Activated B cell treated with CpG ODN at 0.5 μM for 24 hours (primary cell): ENCODE measurements at places on chromosomes 3 and 15.

GRCh38 chr3:46574881-46575576 is 8.9 kb upstream of the LRRC2 start:
- peaks cover 2% of the 10 kb centered on the region for H3K4me1 ChIP-seq
- no peak overlapping the region for H3K4me3 ChIP-seq
- no peak overlapping the region for H3K27ac ChIP-seq

DNA sequence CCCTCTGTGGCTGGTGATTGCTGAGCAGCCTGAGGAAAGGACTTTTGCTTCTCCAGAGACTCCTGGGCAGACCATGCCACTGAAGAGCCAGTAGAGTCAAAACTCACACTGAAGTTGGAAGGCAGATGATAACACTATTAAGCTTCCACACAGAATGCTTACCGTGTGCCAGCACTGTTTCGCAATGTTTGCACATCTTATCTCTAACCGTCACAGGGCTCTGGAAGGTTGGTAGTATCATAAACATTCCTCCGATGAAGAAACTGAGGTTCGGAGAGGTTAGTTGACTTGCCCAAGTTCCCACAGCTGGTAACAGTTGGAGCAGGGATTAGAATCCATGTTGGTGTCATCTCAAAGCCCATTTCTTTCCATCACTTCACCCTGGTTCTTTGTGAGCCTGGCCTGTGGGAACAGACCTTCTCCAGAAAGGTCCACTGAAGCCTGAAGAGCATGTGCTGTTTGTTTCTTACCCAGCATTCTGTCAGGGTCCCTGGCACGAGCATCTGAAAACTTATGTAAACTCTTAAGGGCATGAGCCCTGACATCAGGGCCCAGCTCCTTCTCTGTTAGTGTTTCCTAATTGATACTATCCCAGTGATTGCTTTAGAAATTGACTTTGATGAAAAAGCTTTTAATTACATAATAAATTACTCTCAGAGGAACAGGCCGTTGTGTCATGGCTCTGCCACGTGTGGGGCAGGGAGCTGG is 77.0 kb upstream of the PRR23C start:
- H3K27ac ChIP-seq, result no peak overlapping the region
- no peaks in the 10 kb centered on the region for H3K36me3 ChIP-seq
- DNase-seq, result no peak
- H3K4me1 ChIP-seq, result no peaks in the 10 kb centered on the region
- no peak overlapping the region for H3K4me3 ChIP-seq

DNA sequence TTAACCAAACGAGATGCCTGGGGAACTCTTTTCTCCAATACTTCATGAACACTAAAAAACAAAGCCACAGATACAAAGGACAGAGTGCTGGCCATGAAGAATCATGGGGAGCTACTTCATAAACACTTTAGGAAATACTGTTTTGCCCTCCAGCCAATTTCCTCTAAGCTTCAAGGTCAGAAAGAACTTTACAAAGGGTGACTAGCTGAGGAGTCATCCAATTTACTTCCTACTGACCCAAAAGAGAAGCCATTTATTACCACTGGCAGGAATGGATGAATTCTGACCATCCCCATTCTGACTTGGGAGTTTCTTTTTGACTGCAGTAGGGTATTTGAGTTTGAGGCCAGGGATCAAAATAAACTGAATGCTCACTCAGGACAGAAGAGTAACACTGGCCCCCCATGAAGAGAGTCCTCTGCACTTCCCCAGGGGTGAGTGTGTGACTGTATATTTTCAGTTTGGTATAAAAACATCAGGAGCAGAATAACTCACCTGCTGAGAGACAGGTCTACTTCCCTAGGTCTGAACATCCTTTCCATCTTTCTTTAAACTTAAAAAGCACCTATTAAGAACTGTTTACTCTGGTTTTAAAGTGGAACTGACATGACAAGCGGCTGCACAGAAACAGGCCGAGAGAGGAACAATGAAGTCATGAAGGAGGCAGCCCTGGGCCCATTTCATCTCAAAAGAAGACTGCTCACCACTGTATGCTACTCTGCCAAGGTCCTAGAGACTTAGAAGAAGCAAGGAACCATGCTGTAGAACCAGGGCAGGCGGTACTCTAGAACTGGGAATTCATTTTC is 203.6 kb downstream of the TNIK start:
- no peak for DNase-seq
- H3K36me3 ChIP-seq, result no peaks in the 10 kb centered on the region
- H3K4me3 ChIP-seq, result no peak overlapping the region

GRCh38 chr3:152818027-152818426 is 16.9 kb upstream of the P2RY1 start:
- peaks cover 3% of the 10 kb centered on the region for H3K27me3 ChIP-seq
- H3K27ac ChIP-seq, result no peak overlapping the region
- H3K4me1 ChIP-seq, result no peaks in the 10 kb centered on the region
- no peaks in the 10 kb centered on the region for H3K36me3 ChIP-seq

GRCh38 chr3:117238806-117239205 is 529.2 kb downstream of the TUSC7 start:
- no peaks in the 10 kb centered on the region for H3K27me3 ChIP-seq
- no peak overlapping the region for H3K4me3 ChIP-seq
- H3K27ac ChIP-seq, result no peak overlapping the region
- no peak for DNase-seq
- peaks cover under 1% of the 10 kb centered on the region for H3K4me1 ChIP-seq
- no peaks in the 10 kb centered on the region for H3K36me3 ChIP-seq
